Common myeloid progenitor, CD34-positive (primary cell): ENCODE measurements at places on chromosomes 11 and 22.

- H3K4me1 ChIP-seq, result peaks cover 3% of the 10 kb centered on the region
- H3K27me3 ChIP-seq, result no peaks in the 10 kb centered on the region
- H3K36me3 ChIP-seq, result peaks cover 36% of the 10 kb centered on the region
- no peak for DNase-seq
- H3K27ac ChIP-seq, result no peak overlapping the region
Observed at GRCh38 chr11:4025248-4025966, 69.2 kb upstream of the RRM1 start.

DNA sequence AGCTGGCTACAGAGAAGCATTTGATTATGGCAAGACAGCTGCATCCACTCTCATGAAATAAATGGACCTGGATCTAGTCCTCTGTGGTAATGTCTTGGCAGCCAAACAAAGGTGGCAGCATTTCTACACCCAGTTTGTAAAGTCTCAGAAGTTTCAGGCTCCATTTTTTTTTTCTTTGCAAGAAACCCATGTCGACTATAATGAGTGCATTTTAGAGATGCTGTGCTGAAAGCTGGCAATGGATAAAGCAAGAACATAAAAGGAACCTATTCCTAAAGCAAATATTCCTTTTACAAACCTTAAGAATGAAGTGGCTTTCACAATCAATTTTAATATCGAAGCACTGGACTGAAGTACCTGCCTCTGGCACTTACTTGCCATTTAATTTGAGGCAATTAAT lies 33.5 kb downstream of the THAP12 start:
- no peaks in the 10 kb centered on the region for H3K27me3 ChIP-seq
- H3K27ac ChIP-seq, result no peak overlapping the region
- H3K4me1 ChIP-seq, result peaks cover 2% of the 10 kb centered on the region
- no peak overlapping the region for H3K4me3 ChIP-seq

DNA sequence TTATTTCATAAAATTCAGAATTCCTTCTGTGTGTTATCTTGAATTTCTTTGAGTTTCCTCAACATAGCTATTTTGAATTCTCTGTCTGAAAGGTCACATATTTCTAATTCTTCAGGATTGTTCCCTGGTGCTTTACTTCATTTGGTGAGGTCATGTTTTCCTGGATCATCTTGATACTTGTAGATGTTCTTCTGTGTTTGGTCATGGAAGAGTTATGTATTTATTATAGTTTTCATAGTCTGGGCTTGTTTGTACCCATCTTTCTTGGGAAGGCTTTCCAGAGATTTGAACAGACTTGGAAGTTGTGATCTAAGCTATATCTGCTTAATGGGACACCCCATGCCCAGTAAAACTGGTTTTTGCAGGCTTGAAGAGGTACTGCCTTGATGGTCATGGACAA lies 149.6 kb downstream of the METTL15 start:
- no peaks in the 10 kb centered on the region for H3K36me3 ChIP-seq
- H3K27ac ChIP-seq, result no peak overlapping the region
- no peaks in the 10 kb centered on the region for H3K27me3 ChIP-seq
- H3K4me1 ChIP-seq, result no peaks in the 10 kb centered on the region
- no peak for DNase-seq
- H3K4me3 ChIP-seq, result no peak overlapping the region

DNA sequence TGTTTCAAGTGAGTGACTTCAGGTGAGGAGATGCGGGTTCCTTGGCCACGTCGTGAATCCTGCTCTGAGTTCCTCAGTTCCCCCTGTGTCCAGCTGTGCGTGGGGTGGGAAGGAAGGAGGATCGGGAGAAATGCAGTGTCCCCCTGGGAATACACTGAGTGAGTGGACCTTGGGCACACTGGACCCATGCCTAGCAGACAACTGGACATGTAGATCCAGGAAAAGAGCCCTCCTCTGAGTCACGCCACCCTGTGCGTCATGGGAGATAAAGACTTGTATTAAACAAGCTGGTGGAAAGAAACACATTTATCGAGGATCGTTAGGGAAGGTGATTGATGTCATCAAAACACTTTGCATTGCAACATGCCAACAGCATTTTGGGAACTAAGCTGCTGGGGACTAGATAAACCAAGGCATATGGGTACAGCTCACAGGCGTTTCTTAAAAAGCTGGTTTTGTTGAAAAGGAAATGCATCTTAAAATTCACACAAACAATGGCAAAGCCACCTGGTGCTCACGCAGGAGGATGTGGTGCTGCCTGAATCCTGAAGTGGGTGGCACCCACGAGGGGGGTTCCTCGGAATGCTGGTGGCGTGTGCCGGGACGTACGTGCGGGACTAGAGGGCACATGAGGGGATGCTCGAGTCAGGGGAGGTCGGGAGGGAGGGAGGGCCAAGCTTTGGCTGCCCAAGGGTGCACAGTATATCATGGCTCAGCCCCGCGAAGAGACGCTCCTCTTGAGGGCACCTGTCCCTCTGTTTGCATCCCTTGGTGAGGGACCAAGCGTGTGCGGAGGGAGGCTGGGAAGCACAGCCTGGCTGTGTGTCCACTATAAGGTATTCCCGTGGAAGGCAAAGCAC lies 303.5 kb downstream of the TBC1D22A start:
- H3K36me3 ChIP-seq, result peaks cover 5% of the 10 kb centered on the region
- no peak overlapping the region for H3K4me3 ChIP-seq
- no peak for DNase-seq
- H3K27ac ChIP-seq, result no peak overlapping the region

DNA sequence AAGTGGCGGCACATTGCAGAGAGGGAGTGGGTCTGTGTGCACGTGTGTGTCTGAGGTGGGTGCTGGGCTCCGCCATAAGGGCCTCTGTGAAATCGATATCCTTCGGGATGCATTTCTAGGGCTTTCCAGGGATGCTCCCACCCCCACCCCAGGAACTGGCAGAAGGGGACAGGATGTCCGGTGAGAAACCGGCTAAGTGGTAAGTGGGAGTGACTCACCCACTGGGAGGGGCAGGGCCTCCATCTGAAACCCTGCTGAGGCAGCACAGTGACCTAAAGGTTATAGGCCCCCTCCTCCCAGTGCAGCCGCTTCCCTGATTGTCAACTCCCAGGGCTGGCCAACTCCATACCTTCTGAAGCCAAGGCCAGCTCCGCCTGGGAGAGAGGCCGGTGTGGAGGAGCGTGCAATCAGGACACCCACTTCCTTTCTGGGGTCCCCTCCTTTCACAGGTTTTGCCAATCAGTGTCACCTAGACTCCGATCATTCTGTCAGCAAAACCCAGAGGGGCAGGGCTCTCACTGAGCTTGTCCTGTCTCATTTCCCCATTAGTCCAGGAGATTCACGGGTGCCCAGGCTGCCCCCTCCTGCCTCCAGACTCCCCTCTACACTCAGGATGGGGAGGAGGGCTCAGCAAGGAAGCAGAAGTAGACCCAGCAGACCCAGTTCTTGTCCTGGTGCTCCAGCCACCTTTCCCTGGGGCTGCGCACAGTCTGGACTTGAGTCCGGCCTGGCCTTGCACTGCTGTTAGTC lies 44.5 kb downstream of the NECTIN1 start:
- DNase-seq, result peak; percentile 35
- H3K4me3 ChIP-seq, result no peak overlapping the region
- no peaks in the 10 kb centered on the region for H3K27me3 ChIP-seq
- no peak overlapping the region for H3K27ac ChIP-seq
- H3K4me1 ChIP-seq, result no peaks in the 10 kb centered on the region

DNA sequence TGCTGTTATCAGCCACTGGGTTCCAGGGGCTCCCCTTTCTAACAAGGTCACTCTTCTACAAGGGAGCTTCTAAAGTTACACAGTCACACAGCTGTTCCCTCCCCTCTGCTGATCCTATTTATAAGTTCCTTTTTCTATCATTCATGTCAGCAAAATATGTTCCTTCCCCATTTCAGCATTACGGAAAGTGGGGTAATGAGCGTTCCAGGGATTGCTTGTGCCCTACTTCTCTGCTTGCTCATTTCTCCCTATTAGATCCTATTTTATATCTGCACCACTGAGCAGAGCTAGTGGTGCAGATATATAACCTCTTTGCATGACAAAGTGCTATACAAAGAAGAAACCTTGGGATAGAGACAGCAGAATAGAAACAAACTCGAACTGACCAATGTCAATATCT lies 22.7 kb upstream of the PLEKHB1 start:
- peak; percentile 78 for DNase-seq
- no peaks in the 10 kb centered on the region for H3K27me3 ChIP-seq
- peak overlapping the region; percentile 48 for H3K4me3 ChIP-seq
- no peaks in the 10 kb centered on the region for H3K36me3 ChIP-seq

DNA sequence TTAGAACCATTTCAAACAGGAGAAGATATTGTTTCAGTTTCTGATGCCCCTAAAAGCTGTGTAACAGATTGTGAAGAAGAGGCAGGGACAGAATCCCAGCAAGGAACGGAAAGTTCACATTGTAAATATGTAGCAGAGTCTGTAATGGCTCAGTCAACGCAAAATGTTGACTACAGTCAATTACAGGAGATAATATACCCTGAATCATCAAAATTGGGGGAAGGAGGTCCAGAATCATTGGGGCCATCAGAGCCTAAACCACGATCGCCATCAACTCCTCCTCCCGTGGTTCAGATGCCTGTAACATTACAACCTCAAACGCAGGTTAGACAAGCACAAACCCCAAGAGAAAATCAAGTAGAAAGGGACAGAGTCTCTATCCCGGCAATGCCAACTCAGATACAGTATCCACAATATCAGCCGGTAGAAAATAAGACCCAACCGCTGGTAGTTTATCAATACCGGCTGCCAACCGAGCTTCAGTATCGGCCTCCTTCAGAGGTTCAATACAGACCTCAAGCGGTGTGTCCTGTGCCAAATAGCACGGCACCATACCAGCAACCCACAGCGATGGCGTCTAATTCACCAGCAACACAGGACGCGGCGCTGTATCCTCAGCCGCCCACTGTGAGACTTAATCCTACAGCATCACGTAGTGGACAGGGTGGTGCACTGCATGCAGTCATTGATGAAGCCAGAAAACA lies 40.8 kb downstream of the IGLL1 start:
- H3K27me3 ChIP-seq, result no peaks in the 10 kb centered on the region
- peaks cover 5% of the 10 kb centered on the region for H3K4me1 ChIP-seq
- no peak overlapping the region for H3K4me3 ChIP-seq
- no peaks in the 10 kb centered on the region for H3K36me3 ChIP-seq
- peak; percentile 84 for DNase-seq
- H3K27ac ChIP-seq, result no peak overlapping the region

GRCh38 chr11:85495918-85496317 lies 131.2 kb downstream of the DLG2 start:
- H3K4me1 ChIP-seq, result no peaks in the 10 kb centered on the region
- no peak overlapping the region for H3K27ac ChIP-seq
- H3K27me3 ChIP-seq, result no peaks in the 10 kb centered on the region
- no peak overlapping the region for H3K4me3 ChIP-seq
- no peak for DNase-seq

GRCh38 chr11:86738568-86738967 lies 61.8 kb upstream of the PRSS23 start:
- H3K4me3 ChIP-seq, result no peak overlapping the region
- peaks cover 7% of the 10 kb centered on the region for H3K4me1 ChIP-seq
- no peak overlapping the region for H3K27ac ChIP-seq

- no peaks in the 10 kb centered on the region for H3K36me3 ChIP-seq
- H3K27ac ChIP-seq, result no peak overlapping the region
- H3K27me3 ChIP-seq, result no peaks in the 10 kb centered on the region
- no peak for DNase-seq
- peaks cover 30% of the 10 kb centered on the region for H3K4me1 ChIP-seq
- H3K4me3 ChIP-seq, result no peak overlapping the region
Observed at GRCh38 chr11:96311120-96311568, 31.9 kb downstream of the MAML2 start.

DNA sequence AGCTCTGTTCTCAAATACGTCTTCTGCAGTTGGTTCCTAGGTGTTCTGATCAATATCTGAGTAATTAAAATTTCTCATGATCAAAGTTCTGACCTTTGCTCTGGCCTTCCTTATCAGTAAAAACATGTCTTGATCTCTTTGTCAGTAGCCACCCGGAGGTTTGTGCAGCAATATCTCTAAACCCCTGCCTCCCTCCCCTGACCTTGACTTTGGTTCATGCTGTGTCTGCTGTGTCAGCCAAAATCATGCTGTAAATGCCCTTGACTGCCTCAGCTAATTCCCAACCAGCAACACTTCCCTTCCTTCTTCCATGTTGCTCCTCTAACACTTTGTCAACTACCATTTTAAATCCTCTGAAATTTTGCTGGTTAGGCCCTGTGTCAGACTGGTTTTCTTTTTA lies 424.7 kb downstream of the FAM181B start:
- no peak overlapping the region for H3K4me3 ChIP-seq
- H3K27me3 ChIP-seq, result no peaks in the 10 kb centered on the region
- no peaks in the 10 kb centered on the region for H3K36me3 ChIP-seq
- no peak for DNase-seq

DNA sequence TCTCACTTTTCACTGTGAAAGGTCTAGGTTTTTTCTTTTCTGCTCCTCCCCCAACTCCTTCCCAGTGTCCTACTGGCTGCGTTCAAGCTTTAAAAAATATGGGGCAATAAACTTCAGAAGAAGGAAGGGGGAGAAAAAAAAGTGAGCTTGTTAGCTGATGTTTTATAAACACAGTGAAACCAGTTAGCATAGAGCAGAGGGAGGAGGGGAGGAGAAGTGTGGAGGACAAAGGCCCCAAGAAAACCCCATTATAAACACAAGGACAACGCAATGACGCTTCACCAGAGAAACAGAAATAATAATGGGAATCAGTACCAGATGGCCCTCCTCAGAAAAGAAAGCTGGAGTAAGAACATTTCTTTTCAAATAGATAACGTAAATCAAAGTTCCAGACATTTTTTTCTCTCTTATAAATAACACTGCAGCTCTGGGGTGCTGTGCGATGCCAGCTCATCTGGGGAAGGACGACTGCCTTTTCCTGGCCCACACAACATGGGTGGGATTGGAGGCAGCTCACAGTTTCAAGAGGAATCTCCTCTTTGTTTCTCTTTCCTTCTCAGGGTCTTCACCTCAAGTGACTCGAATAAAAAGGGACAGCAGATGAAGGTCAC lies 235.4 kb upstream of the NARS2 start:
- H3K27me3 ChIP-seq, result no peaks in the 10 kb centered on the region
- no peak overlapping the region for H3K27ac ChIP-seq
- no peaks in the 10 kb centered on the region for H3K4me1 ChIP-seq
- DNase-seq, result no peak
- no peak overlapping the region for H3K4me3 ChIP-seq

GRCh38 chr11:47270331-47271271 lies 668 bp downstream of the MADD start:
- H3K27ac ChIP-seq, result peak overlapping the region; percentile 93
- DNase-seq, result peak; percentile 49
- H3K4me3 ChIP-seq, result peak overlapping the region; percentile 65
- no peaks in the 10 kb centered on the region for H3K27me3 ChIP-seq
- peaks cover 61% of the 10 kb centered on the region for H3K4me1 ChIP-seq

DNA sequence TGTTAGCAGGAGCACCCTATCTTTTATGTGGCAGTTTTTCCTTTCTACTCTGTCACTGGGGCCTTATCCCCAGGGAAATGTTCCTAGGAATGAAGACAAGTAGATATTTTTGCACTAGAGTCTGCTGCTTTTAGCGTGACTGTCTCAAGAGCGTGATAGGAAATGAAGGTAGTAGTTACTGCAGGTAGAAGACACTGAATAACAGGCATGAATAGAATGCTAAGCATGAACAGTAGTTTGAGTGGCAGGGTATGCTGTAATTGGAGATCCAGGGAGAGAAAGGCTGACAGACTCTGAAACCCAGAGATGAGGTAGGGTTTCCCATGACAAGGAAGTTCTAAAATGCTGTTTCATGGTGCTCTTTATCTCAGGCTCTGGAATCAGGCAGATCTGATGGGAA lies 475.1 kb downstream of the NELL1 start:
- DNase-seq, result no peak
- H3K36me3 ChIP-seq, result no peaks in the 10 kb centered on the region
- no peaks in the 10 kb centered on the region for H3K27me3 ChIP-seq
- H3K27ac ChIP-seq, result no peak overlapping the region

- H3K27me3 ChIP-seq, result no peaks in the 10 kb centered on the region
- H3K4me3 ChIP-seq, result peak overlapping the region; percentile 96
- peaks cover 17% of the 10 kb centered on the region for H3K4me1 ChIP-seq
Observed at GRCh38 chr22:17627961-17628405, 566 bp downstream of the ATP6V1E1 start.
